ENCODE measurements at places on chromosomes 16 and 17.
A peak's percentile ranks its signal among the peaks of the same experiment; 100 is the strongest.

GRCh38 chr17:49730078-49730784 is 22.5 kb upstream of the SLC35B1 start:
- DNase-seq = no peak

DNA sequence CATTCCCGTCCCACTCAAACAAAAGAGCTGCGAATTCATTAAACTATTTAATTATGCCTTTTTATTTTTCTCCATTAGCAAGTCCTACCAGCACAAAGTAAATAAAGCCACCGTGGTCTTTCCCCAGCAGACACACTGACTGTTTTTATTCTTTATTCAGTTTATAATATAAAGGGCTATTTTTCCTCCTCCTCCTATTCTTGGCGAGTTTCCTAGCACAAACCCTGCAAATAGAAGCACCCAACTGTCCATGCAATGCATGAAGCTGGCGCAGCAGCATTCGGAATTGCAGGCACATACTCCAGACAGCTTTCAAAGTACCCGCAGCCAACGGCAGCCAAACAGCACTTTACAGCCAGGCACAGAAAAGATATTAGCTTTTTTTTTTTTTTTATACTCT is 583.4 kb upstream of the PSMD7 start:
- no peak for DNase-seq

GRCh38 chr16:83609178-83609577 is 198.6 kb upstream of the HSBP1 start:
- no peak for DNase-seq

DNA sequence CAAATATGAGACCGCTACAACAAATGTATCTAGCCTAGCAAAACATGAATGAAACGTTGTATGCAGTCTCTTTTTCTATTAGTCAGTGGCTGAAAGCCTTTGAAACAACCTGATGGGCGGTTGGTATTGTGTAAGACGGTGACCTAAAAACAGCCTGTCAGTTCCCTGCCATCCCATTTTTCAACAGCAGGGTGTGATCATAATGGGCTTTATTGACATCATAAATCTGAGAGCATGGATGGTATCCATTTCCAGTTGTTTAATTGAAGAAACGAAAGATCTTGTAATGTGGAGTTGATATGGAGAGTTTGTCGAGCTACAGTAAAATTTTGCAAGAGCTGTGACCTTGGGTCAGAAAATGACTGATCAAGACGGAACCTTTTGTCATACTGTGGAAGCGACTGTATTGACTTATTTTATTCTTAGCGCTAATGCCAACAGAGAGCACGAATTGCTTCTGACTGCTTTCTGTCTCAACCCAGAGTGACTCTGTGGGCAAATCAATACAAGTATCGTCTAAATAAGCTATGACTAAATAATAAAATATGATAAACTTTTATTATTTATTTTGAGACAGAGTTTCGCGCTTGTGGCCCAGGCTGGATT is 12.3 kb upstream of the MEIOB start:
- DNase-seq = no peak

DNA sequence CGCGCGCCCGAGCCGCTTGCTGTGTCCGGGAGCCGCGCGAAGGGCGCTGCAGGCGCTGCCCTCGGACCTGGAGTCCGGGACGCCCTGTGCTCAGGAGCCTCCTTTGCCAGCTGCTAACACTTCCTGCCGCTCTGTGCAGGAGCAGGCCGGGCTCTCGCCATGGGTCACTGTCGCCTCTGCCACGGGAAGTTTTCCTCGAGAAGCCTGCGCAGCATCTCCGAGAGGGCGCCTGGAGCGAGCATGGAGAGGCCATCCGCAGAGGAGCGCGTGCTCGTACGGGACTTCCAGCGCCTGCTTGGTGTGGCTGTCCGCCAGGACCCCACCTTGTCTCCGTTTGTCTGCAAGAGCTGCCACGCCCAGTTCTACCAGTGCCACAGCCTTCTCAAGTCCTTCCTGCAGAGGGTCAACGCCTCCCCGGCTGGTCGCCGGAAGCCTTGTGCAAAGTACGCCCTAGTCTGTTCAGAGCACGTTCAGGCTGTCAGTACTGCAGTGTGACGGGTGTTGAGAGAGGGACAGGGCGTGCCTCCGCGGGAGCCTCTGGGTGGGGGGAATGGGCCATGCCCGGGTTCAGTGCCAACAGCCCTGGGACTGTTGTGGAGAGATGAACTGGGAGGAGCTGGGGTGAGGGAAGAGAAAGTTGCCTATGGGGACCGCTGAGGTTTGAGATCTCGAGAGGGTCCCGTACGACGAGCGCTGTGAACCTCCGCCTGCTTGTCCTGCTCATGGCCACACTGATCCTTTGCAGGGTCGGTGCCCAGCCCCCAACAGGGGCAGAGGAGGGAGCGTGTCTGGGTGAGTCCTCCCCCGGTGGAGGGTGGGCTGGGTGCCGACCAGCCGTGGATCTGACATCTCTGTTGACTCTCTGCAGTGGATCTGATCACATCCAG is 1.3 kb downstream of the ZNF276 start:
- no peak for DNase-seq

DNA sequence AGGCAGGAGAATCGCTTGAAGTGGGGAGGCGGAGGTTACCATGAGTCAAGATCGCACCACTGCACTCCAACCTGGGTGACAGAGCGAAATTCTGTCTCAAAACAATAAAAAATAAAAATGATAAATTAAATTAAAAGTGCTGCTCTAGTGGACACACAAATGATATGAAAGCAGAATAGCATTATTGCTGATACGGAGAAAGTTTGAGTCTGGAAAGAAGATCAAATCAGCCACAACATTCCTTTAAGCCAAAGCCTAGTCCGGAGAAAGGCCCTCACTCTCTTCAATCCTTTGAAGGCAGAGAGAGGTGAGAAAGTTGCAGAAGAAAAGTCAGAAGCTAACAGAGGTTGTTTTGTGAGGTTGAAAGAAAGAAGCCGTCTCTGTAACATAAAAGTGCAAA is 15.1 kb upstream of the CSF3 start:
- no peak for DNase-seq

- DNase-seq = no peak
Measured at GRCh38 chr16:85362443-85362842, 250.2 kb upstream of the CIBAR2 start.

DNA sequence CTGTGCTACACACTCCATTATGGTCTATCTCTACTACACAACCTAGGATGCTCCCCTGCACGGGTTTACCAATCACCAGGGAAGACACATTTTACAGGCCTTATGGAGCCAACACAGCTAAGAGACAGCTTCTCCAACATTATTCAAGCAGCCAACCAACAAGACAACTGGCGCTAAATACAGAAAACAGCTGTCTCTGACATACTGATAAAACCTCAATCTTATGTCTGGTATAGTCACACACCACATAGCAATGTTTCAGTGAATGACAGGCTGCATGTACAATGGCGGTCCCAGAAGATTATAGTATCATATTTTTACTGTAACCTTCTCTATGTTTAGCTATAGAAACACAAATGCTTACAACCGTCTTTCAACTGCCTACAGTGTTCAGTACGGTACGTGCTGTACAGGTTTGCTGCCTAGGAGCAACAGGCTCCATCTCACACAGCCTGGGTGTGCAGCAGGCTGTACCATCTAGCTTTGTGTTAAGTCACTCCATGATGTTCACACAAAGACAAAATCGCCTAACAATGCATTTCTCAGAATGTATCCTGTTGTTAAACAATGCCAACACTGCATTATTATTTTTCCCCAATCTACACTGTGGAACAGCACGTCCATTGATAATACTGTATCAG is 10.9 kb downstream of the USP22 start:
- no peak for DNase-seq

DNA sequence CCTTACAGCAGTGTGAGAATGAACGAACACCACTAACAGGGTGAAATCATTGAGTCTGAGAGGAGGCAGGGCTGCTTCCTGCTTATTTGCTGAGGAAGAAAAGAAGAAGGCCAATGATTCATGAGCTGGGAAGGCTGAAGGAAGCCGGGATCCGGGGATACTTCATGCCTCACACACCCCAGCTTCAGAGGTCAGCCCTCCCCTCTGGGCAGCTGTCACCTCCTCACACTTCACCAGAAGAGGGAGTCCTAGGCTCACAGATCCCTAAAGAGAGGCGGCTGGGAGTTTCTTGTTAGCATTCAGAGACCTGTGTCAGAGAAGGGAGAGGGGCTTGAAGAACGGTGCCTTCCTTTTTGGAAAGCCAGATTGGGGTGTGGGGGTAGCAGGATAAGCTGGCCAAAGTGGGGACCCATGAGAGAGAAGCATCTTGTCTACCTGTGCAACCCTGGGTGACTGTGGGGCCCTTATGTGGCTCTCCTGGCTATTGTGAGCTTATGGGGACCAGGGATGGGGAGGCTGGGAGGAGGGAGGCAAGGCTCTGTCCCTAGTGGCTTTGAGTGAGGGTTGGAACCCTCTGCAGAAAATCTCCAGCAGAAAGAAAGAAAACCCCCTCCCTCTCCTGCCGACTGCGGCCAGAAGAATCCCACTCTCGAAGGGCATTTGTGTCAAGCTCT is 94.6 kb downstream of the RGS9 start:
- peak; percentile 85 for DNase-seq

DNA sequence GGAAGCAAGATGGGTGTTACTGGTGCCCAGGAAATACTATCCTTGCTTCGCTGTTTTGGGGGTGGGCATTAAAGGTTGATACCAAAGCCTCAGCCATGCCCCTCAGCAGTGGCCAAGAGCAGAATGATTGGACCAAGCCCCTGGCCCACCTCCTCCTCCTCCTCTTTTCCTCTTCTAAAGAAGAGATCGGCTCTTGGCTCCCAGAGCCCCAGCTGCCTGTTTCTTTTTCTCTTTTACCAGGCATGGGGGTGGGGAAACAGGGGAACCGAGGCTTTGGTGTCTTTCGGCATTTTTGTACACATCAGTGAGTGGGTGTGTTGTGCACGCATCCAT is 5.8 kb downstream of the THRA start:
- no peak for DNase-seq
